ENCODE measurements at places on chromosomes 13 and 19.

- no peak for DNase-seq
These were observed 28.4 kb downstream of the DIAPH3 start for GRCh38 chr13:60135344-60135743.

- no peak for DNase-seq
These were observed 3.5 kb downstream of the FBXW9 start for GRCh38 chr19:12692960-12693359.

- no peak for DNase-seq
These were observed at the start of gene FSTL3 for GRCh38 chr19:676339-677105. TSS of gene FSTL3 (plus strand) at chr19:676392. CDS start at chr19:676424, 32 bp downstream.

DNA sequence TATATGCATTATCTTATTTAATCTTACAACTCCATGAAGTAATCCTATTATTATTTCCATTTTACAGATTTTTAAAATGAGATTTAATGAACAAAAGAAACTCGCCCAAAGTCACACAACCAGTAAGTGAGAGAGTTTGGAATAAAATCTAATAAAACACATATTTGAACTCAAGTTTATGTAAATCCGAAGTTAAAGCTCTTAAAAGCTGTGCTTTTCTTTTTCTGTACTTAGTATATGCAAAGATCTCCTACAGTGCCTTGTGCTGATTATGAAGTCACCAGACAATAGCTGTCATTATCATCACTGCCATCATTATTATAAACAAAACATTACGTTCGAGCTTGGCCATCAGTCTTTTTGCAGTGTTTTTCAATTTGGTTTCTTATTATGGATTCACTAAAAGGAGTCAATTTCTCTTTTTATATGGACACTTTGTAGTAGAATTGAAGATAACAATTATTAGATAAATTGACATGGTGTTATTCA, 29.7 kb upstream of the ENOX1 start:
- DNase-seq = no peak

DNA sequence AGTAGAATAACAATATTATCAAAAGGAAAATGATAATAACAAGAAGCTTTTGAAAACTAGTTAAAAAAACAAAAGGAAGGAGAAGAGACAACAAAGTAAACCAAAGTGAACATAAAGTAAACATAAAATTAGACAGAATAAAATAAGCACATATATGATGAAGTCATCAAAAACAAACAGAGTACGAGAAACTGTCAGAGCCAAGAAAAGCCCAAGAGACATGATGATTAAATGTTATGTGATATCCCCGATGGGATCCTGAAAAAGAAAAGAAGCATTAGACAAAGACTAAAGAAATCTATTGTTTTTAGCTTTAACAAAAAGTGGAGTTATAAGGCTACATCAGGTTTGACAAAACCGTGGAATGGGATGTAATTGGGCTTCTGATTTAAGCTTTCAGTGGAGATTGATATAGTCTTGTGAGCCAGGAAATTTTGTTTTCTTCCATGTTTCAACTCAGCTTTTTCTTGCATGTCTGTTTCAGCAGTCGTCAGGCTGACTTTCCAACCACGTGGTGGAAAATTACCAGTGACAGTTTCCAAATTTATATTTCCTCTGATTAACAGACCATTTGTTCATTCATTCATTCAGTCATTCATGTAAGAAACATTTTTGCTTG, 64.9 kb downstream of the KL start:
- DNase-seq = no peak

- DNase-seq = no peak
These were observed 39.3 kb upstream of the GAS6 start for GRCh38 chr13:113902986-113903775.

GRCh38 chr19:50969413-50969760, at the start of gene KLK6:
TSS of gene KLK6 (minus strand) at chr19:50969591. CDS start at chr19:50968104, 1,487 bp downstream.
- DNase-seq = no peak

GRCh38 chr19:35399231-35399630, 28.4 kb downstream of the GPR42 start:
- DNase-seq = no peak

GRCh38 chr19:799076-799881, 2.0 kb downstream of the PTBP1 start:
- no peak for DNase-seq

DNA sequence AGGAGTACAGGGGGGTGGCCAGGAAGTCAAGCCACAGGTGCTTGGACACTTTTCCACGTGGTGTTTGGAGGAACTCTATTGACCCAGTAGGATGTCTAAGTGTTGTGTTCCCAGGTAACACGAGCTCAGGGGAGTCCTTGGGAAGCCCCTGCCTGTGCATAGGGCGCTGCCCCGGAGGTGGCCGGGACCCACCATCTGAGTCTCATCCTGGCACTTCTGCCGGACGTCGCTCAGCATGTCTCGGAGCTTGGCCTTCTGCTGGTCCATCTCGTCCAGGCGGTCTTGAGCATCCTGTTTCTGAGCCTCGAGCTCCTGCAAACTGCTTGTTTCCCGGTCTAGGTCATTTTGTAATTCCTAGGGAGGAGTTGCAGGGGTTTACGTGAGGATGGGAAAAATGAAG, 67.4 kb downstream of the EPS15L1 start:
- DNase-seq = no peak

Measured in memory B cell (primary cell).